ENCODE measurements at places on chromosomes 13 and 19. TPM values are rescaled to one million over a fixed set of nuclear protein-coding genes. Genes with fewer than 3 reads are reported as not detected.

- DNase-seq = no peak
Observed at GRCh38 chr19:58123354-58123753, 25.3 kb upstream of the ZSCAN18 start.

The ARRDC5 gene
- not detected for total RNA-seq

DNA sequence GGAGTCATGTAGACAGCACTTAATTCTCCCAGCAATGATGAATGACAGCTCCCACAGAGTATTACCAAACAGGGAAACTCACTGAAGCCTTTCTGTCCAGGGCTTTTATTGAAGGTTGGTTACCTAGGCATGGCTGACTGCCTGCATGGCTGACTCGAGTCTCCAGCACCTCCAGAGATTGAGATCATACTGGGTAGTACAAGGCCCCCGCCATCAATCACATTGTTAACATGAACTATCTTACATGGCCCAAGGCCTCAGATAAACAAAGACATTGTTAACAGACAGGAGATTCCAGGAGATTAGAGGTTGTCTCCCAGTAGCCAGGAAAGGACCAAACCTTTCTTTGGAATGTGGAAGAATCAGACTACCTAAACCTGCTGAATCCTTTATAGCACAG, 128.3 kb upstream of the LSM14A start:
- DNase-seq = no peak

DNA sequence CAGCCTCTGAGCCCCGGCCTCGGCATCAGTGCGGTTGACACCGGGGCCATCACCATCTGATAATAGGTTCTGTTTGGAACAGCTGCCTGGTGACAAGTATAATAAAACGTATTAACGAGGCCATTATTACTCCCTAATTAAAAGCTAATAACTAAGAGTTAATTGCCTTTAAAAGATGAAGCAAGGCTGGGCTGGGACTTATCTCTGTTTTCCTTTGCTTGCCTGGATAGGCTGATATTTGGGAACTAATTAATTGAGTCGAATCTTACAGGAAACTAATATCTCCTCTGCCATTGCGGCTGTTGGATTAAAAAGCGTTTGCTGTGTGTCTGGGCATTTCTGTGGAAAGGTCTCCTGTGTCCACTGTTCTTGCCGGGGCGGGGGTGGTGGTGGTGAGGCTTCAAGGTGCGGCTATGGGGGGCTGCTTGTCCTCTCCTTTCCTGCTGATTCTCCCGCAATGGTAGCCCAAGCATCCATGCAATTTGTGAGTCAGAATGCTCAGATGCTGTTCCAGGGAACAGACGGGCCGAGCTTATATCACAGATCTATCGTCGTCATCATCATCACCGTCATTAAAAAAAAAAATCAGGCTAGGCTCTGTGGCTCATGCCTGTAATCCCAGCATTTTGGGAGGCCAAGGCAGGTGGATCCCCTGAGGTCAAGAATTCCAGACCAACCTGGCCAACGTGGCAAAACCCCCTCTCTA, 162.7 kb downstream of the PTPRS start:
- no peak for DNase-seq

All from activated naive CD4-positive, alpha-beta T cell treated with anti-CD3 and anti-CD28 coated beads, Interleukin-2, amount 50 U/mL, for 72 hours (primary cell).